ENCODE measurements at places on chromosomes 3 and 15.
A peak's percentile ranks its signal among the peaks of the same experiment; 100 is the strongest.

DNA sequence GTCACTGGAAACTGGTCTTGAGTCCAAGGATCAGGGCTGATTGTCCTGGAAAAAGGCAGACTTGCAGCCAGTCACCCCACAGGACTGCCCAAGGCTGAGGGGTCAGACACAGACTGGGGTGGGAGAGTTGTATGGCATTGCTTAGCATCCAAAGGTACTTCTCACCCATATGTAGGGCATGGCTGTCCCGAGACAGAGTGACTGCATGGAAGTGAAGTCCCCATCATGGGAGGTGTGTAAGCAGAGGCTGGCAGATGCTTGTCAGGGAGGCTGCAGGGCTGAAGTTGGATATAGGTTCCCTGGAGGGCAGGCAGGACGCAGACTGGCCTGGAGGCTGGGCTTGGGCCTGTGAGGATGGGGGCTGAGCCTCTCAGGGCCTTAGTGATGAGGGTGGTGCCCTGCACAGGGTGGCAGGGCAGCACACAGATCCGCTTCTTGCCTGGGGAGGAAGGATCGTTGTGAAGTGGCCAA, 31.1 kb downstream of the PSTPIP1 start:
- no peak for DNase-seq

- DNase-seq = peak; percentile 26
These were observed 55.4 kb downstream of the EOMES start for GRCh38 chr3:27666708-27667107.

GRCh38 chr3:47825590-47825989, 22.7 kb downstream of the DHX30 start:
- DNase-seq = no peak

DNA sequence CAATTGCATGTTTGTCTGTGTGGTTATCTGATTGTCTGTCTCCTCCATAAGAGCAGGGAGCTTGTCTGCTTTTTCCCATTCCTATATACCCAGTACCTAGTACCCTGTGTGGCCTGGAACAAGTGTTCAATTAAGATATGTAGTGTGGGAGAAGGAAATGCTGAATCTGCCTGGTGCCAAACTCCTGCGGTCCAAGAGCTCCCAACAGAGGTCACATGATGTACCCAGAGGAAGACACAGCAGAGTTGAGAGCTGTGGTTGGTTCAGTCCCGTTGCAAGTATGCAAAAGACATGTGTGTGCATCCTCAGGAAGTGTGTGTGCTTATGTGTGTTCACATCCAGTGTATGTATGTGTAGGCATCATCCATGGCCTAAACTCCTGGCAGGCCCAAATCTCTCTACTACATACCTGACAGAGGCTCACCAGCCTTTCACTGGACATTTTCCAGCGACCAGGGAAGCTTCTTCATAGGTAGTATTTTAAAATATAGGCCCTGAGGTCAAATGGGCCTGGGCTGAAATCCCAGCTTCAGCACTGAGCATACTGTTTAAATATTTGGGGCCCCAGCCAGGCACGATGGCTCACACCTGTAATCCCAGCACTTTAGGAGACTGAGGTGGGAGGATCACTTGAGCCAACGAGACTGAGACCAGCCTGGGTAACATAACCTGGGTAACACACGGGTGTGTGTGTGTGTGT, 34.0 kb upstream of the ITGA11 start:
- no peak for DNase-seq

GRCh38 chr15:28002867-28003266, 96.2 kb downstream of the OCA2 start:
- DNase-seq = no peak

DNA sequence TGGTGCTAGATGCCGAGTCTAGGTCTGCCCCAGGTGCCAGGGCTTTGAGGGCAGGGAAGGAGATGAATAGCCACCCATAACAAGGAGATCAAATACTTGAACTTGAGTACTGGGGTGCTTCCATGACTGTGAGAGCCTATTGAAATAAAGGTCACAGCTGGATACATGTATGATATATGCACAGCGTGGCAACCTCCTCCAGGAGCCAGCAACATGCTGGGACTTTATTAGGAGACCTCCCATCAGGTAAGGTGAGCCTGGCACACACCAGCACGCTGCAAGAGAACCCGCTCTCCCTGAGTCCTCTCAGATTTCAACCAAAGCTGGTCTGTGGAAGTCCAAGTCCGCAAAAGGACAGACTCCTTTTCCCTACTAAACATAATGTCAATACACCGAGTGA, 10.5 kb upstream of the HES1 start:
- DNase-seq = no peak

- DNase-seq = no peak
These were observed 304.6 kb downstream of the NAALADL2 start for GRCh38 chr3:175163686-175164085.

DNA sequence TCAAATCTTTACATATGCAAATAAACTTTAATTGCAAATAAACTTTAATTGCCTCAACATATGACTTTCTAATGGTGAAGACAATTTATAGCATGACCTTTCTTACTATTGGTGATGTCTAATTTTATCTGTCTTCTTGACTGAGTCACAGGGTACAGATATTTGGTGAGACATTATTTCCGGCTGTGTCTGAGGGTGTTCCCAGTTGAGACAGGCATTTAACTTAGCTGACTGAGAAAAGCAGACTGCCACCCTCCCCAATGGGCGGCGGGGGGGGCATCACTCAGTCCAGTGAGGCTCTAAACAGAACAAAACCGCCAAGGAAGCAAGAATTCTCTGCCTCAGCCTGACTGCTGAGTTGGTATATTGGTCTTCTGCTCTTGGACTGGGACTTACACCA, 160.0 kb downstream of the TBL1XR1 start:
- DNase-seq = no peak

DNA sequence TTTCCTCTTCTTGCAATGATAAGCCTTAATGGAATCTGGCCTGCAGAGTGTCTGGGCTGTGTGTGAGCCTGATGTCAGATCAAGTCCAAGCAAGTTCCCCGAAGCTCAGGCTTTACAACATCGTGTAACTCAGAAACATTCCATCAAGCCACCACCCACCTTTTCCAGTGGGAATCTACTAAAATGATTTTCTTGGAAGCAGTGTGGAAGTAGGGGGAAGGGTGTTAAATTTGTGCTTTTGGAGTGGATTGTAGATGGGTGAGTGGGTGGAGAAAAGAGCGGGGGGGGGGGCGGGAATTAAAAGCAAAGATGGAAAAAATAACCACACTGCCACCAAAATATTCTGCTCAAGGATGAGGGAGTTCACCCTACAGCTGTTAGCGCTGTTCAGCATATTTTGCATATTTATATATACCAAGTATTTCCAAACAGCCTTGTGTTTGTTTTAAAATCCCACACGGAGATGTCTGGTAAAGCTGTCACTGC, 53.6 kb downstream of the VGLL3 start:
- DNase-seq = no peak

DNA sequence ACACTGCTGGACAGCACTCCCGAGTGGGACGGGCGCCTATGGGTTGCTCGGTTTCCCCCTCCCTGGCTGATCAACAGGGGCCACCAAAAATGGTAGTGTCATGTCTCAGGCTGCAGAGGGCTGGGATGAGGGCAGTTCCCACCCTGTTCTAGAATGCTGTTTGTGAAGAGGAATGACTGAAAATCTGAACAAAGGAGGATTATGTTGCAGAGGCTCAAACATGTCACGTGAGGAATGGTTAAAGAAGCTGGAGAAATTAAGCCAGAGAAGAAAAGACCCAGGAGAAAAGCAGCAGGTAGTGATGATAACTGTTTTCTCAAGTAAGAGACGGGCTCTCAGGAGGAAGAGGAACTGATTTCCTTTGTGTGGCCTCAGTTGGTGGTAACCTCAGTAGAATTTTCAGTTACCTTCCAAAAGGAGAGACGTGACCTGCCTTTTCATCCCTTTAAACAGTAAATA, 10.4 kb downstream of the SPG21 start:
- DNase-seq = no peak

DNA sequence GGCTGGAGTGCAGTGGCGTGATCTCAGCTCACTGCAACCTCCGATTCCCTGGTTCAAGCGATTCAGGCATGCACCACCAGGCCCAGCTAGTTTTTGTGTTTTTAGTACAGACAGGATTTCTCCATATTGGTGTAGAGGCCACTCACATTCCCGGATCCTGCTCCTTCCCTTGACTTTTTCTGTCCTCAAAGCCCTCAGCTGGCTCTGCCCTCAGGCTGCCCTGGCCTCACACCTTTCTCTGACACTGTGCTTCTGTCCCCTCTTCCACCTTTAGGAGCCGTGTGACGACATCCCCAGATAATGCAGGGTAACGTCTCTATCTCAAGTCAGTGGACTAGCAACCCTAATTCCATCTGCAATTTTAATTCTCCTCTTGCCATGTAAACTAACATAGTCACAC, 8.6 kb upstream of the CYFIP1 start:
- no peak for DNase-seq

- no peak for DNase-seq
These were observed 70.7 kb downstream of the CYP19A1 start for GRCh38 chr15:51267703-51268083.

DNA sequence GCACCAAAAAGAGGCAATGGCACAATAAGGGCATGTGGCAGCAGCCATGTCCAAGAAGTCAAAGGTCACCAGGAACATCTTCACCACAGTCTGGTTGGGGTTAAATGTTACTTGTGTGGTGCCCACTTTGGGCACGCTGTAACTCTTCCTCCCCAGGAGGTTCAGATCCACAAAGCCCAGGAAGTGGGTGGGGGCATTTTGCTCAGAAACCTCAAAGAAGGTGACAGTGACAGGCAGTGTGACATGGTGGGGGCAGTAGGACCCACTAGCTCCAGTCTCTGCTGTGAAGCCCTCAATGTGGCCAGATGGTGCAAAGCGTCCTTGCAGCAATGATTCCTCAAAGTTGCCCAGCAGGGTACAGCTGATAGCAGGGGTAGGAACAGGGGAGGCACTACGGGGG, 5.8 kb downstream of the ZNF80 start:
- no peak for DNase-seq

DNA sequence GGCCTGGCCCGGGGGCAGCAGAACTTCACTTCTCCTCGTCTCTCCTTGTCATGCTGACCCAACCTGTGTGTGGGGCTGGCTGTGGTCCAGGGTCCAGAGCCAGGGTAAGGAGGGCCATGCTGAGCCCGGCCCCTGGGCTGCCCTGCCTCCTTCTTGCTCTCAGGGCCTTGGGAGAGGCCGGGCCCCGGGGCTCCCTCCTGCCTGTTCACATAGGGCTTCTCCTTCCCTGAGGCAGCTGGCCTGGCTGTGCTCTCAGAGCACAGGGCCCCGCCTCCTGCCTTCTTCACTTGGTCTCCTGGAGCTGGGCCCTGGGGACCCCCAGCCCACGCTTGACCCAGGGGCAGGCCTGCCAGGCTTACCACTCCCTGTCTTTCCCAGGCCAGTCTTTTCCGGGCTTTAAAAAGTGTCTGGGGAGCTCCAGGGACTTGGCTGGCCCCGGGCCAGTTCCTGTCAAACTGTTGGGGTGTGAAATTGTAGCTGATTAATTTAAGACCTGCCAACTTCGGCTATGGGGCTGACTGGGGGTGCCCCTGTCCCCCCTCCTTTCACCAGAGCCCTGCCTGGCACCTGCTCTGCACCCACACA, 11.8 kb downstream of the PLXNA1 start:
- DNase-seq = no peak

DNA sequence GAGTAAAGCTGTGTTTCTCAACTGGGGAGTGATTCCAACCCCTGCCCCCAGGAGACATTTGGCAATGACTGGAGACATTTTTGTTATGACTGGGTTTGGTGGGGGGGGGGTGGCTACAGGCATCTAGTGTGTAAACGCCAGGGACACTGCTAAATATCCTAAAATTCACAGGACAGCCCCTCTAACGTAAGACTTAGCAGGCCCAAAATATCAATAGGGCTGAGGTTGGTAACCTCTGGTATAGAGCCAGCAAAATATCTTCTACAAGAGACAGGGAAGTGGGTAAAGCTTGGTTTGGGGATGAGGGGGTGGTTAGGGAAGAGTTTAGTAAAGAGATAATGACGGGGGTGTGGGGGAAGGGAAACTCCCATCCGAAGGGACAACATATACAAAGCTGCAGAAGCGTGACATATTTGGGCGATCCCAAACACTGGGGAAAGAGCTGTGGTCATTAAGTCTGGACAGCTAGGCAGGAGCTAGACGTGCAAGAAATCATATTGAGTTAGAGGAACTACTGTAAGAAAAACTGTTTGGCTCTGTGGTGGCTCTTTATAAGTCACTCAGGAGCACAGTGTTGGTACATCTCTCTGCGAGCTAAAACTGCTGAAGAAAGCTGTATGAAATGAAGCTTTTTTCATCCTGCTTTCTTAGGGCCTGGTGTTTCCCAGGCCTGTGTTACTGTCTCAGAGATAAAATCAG, 697 bp upstream of the TRIM69 start:
- DNase-seq = no peak

DNA sequence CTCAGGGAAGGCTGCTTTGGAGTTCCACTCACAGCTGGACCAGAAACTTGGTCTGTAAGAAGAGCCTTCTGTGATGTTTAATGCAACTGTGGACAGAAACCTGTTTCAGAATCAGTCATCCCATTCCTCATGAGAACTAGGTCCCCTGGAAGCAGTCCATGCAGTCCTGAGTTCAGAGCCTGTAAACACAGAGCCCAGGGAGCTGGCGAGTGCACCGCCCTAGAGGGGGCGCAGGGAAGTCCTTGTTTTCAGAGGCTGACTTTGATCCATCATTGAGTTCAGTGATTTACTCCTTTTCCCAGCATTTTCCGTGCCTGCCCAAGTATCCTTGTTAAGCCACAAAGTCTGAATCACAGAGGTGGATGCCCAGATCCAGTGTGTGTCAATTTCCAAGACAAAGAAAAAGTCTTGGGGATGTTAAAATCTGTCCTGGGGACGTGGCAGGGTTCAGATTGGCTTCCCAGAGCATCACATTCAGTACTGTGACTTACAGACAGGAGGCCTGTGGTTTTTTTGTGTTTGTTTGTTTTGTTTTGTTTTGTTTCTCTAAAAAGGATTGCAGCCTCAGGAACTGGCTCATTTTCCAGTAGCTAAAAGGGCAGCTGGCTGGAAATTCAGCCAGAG, 9.8 kb upstream of the TXNRD3 start:
- no peak for DNase-seq

GRCh38 chr15:65869954-65870871, 922 bp downstream of the RAB11A start:
- peak; percentile 20 for DNase-seq

GRCh38 chr3:149701206-149701976, 43.6 kb upstream of the WWTR1 start:
- no peak for DNase-seq

DNA sequence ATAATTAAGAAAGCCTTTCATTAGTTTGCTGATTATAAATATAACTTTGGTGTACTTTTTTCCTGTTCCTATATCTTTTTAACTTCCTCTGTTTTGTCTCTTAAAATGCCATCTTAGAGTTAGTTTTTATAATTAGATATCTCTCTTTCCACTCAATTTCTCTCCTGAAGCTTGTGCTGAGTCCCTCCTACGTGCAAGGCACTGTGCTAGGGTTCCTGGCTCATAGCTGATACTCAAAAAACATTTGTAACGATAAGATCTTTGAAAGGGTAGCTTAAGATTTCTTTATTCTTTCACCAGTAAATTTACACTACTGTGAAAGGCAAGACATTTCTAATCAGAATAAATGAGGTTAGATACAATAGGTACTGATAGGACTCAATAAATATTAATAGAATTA, 358.8 kb downstream of the MECOM start:
- no peak for DNase-seq
